ENCODE measurements at places on chromosomes 1 and 21.

DNA sequence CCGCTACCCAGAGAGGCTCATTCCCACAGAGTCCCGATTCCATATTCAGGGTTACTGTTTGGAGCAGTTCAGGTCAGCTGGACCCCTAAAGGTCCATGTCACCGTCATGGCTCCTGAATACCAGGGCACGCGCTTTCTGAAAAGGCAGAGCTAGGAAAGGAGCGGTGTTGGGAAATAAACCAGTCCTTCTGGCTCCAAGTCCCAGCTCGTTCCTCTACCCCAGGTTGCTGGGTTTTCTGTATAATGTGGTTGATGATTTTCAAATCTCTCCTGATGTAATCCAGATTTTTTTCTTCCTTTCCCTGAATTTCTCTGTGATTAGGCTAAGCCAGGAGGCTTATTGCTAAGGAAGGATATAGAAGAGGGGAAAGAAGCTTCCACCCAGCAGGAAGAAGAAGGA lies 14.0 kb upstream of the PKP1 start:
- DNase-seq, result no peak
- no peaks in the 10 kb centered on the region for H3K27me3 ChIP-seq
- no peak overlapping the region for H3K27ac ChIP-seq

- DNase-seq, result no peak
- no peaks in the 10 kb centered on the region for H3K4me1 ChIP-seq
- no peaks in the 10 kb centered on the region for H3K36me3 ChIP-seq
Observed at GRCh38 chr1:5744341-5744740, 247.9 kb downstream of the NPHP4 start.

- no peak overlapping the region for H3K27ac ChIP-seq
- no peak overlapping the region for H3K4me3 ChIP-seq
- no peaks in the 10 kb centered on the region for H3K4me1 ChIP-seq
- no peaks in the 10 kb centered on the region for H3K27me3 ChIP-seq
- DNase-seq, result no peak
- H3K36me3 ChIP-seq, result no peaks in the 10 kb centered on the region
Observed at GRCh38 chr1:210132582-210132981, 100.0 kb upstream of the SERTAD4 start.

DNA sequence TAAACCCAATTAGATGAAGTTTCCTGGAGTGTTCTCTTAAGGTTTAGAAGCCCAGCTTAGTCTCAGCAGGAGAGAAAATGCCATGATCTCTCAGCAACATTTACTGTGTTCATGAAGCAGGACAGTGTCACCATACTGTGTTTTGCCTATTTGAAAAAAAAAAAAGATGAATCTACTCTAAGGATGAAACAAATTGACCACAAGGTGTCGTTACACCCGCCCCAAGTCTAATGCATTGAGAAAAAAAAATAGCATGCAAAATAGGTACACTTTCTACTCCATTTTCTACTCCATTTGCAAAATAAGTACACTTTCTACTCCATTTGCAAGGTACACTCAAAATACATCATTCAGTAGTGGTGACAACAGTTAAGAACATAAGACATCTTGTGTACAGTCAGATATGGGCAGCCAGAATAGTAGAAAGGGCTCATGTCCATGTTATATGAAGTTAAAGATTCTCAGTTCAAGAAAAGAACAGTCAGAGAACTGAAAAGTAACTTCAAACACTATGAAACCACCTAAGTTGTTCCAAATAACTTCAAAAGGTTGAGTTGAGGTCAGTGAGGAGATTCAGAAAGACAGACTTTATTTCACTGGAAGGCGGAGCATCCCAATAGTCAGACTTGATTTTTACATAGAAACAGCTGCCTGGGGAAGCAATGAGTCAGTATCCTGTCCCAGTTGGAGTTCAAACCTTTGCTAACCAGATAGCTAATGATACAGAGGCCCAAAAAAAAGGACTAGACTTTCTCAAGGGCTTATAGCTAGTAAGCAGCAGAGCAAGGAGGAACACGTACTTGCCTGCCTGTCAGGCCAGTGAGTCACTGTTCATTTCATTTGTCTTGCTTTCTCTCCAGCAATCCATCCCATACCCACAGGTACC lies 13.3 kb downstream of the PLPPR5 start:
- H3K27me3 ChIP-seq, result no peaks in the 10 kb centered on the region
- H3K27ac ChIP-seq, result no peak overlapping the region

- DNase-seq, result no peak
- no peaks in the 10 kb centered on the region for H3K36me3 ChIP-seq
- H3K4me1 ChIP-seq, result no peaks in the 10 kb centered on the region
- no peaks in the 10 kb centered on the region for H3K27me3 ChIP-seq
- H3K4me3 ChIP-seq, result no peak overlapping the region
Observed at GRCh38 chr1:210817385-210818275, 316.3 kb downstream of the KCNH1 start.

All from ascending aorta (tissue), 2 donors.